ENCODE measurements at places on chromosomes 1 and 21.

GRCh38 chr1:119364640-119365039 lies 3.9 kb upstream of the HAO2 start:
- no peak for DNase-seq

DNA sequence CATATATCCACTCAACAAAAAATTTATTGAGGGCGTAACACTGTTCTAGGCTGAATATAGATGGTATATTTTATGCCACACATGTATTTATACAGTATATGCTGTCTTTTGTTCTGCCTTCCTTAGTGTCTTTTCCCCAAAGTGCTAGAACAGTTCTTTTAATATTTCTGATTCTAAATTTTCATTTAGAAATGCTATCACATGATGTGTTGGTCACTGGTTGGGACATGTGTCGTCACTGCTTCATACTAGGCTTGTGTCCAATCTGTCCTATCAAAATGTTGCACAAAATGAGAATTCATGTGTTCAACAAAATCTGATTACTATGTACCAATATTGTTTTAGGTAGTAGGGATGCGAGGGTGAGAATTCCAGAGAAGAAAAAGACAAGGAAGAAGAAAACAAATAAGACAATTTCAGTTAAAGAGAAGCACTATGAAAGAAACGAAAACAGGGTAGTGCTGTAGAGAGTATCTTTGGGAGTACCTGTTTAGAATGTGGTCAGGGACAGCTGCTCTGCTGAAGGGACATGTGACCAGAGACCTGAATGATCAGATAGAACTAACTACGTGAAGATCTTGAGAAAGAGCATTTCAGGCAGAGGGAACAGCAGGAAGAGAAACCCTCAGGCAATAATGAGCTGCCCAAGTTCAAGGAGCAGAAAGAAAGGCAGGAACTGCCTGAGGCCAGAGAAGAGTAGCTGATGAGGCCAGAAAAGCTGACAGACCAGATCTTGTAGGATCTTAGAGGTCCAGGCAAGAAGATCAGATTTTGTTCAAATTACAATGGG lies 1.3 kb downstream of the KMO start:
- no peak for DNase-seq

- DNase-seq = no peak
Observed at GRCh38 chr1:164480285-164480907, 78.6 kb upstream of the PBX1 start.

DNA sequence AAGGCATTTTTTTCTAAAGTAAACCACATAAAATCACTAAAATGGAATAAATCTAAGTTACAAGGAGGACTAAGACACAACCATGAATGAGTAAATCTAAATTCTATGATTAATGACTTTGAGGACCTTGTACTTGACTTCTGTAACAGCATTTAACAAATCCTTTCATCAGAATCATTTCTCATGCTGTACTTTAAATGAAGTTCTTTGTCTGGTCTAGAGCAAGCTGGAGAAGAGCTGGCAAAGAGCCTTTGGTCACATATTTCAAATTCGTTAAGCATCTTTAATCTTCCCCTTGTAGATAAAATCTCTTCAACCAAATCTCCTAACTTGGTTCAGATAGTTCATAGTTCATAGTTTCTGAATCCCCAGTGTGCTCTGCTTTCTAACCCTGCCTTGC lies 405.4 kb downstream of the PTPRC start:
- DNase-seq = no peak

GRCh38 chr1:22906968-22907367 lies 65.7 kb downstream of the LACTBL1 start:
- DNase-seq = no peak
